Tibial artery (tissue), 4 donors: ENCODE measurements at places on chromosomes 6 and 20.

DNA sequence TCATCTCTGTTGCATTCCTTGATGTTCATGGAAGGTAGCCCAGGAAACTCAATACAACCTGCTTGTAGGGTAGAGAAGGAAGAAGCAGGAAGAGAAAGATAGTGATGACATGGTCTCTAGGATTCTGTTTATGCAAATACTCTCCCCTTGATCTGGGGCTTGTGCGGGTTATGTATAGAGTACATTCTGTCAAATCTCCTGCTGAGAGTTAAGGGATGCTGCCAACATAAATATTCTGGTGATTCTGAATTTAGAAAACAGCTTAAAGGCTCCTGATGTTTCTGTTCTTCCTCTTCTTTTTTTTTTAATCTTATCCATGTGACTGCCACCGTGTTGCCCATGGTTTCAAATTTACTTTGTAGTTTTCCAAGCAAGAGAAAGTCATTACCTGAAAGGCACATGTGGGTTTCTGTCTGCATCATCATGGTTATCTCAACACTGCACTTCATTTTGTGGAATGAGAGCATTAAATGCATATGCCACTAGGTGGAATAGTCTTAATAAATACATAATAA, 150.6 kb downstream of the RPS12 start:
- H3K36me3 ChIP-seq: no peaks in the 10 kb centered on the region
- no peaks in the 10 kb centered on the region for H3K27me3 ChIP-seq
- no peak for DNase-seq
- H3K4me3 ChIP-seq: no peak overlapping the region
- peaks cover 6% of the 10 kb centered on the region for H3K4me1 ChIP-seq
- H3K27ac ChIP-seq: no peak overlapping the region

GRCh38 chr6:6411115-6411514, 90.7 kb upstream of the F13A1 start:
- no peaks in the 10 kb centered on the region for H3K27me3 ChIP-seq
- no peak overlapping the region for H3K27ac ChIP-seq
- no peaks in the 10 kb centered on the region for H3K36me3 ChIP-seq
- H3K4me1 ChIP-seq: peaks cover 11% of the 10 kb centered on the region
- no peak for DNase-seq
- no peak overlapping the region for H3K4me3 ChIP-seq

- no peak overlapping the region for H3K27ac ChIP-seq
- no peak overlapping the region for H3K4me3 ChIP-seq
- no peaks in the 10 kb centered on the region for H3K4me1 ChIP-seq
- no peak for DNase-seq
- H3K27me3 ChIP-seq: no peaks in the 10 kb centered on the region
- H3K36me3 ChIP-seq: no peaks in the 10 kb centered on the region
These were observed 147.1 kb downstream of the AKAP7 start for GRCh38 chr6:131282365-131282764.

DNA sequence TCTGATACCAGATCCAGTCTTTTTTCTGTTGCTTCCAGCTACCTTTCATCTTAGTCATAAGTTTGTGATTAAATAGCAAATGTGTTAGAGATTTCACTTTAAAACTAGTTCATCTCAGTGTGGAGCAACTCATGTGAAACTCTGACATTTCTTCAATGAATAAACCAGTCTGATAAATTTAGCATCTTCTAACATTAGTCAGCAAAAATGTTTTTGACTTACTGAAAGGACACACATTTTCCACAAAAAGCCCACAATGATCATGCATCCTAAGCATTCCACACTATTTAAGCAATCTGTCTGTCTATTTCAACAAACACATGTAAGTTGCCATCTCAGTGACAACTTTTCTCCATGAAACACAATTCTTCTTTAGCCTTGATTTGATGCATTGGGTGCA, 222.2 kb upstream of the SLC35B3 start:
- no peak overlapping the region for H3K4me3 ChIP-seq
- H3K36me3 ChIP-seq: no peaks in the 10 kb centered on the region
- DNase-seq: no peak
- H3K27me3 ChIP-seq: no peaks in the 10 kb centered on the region
- no peaks in the 10 kb centered on the region for H3K4me1 ChIP-seq
- no peak overlapping the region for H3K27ac ChIP-seq

DNA sequence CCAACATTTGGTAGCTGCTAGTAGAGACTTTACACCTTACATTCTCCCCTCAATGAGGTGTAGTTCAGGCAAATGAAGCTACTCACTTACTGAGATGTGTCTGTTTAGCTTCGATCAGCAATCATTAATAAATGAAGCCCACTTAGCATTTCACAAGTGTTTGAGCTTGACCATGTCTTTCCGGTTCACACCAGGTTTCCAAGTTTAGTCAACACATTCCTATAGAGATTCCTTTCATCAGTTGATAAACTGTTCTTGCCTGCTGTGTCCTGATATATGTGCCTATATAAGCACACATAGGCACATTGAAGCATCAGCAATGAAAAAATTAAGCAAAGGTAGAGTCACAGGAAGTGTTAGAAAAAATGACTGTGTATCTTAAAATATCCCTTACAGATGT, 150.0 kb downstream of the BTBD3 start:
- H3K27me3 ChIP-seq: no peaks in the 10 kb centered on the region
- no peaks in the 10 kb centered on the region for H3K36me3 ChIP-seq
- no peak overlapping the region for H3K27ac ChIP-seq
- no peaks in the 10 kb centered on the region for H3K4me1 ChIP-seq
- no peak for DNase-seq

- H3K36me3 ChIP-seq: no peaks in the 10 kb centered on the region
- no peak for DNase-seq
- no peak overlapping the region for H3K4me3 ChIP-seq
- no peaks in the 10 kb centered on the region for H3K4me1 ChIP-seq
These were observed 98.7 kb upstream of the CHD6 start for GRCh38 chr20:41716911-41717310.

- no peaks in the 10 kb centered on the region for H3K4me1 ChIP-seq
- no peaks in the 10 kb centered on the region for H3K36me3 ChIP-seq
- peak within 1 kb of the TSS; percentile 87 for H3K4me3 ChIP-seq
- no peak for DNase-seq
These were observed at the start of gene FAXC for GRCh38 chr6:99349171-99350141. TSS of gene FAXC (minus strand) at chr6:99349674. CDS start at chr6:99349372, 302 bp downstream.

GRCh38 chr20:50568549-50568942, 58.4 kb downstream of the PTPN1 start:
- no peak overlapping the region for H3K4me3 ChIP-seq
- H3K4me1 ChIP-seq: no peaks in the 10 kb centered on the region

GRCh38 chr6:148713921-148714320, 32.9 kb upstream of the UST start:
- H3K4me3 ChIP-seq: no peak overlapping the region
- H3K36me3 ChIP-seq: no peaks in the 10 kb centered on the region
- DNase-seq: no peak
- no peak overlapping the region for H3K27ac ChIP-seq

DNA sequence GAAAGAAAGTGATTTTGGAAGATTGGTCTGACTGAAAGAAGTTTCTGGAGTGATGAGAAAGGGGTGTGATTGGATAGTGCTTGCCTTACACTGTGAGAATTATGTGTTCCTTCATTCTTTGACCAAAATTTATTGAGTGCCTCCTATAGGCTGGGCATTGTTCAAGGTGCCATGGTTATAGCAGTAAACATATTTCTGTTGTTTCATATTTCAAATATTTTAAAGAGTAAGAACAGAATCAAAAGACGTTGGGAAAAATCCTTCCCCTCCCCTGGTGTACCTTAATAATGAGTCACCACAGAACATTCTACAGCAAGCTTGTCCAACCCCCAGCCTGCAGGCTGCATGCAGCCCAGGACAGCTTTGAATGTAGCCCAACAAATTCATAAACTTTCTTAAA, 78.6 kb downstream of the GCLC start:
- no peaks in the 10 kb centered on the region for H3K36me3 ChIP-seq
- H3K27ac ChIP-seq: no peak overlapping the region
- H3K4me1 ChIP-seq: no peaks in the 10 kb centered on the region
- no peak overlapping the region for H3K4me3 ChIP-seq
- no peak for DNase-seq

- H3K27me3 ChIP-seq: peaks cover 11% of the 10 kb centered on the region
- H3K27ac ChIP-seq: no peak overlapping the region
- H3K4me3 ChIP-seq: no peak overlapping the region
- H3K36me3 ChIP-seq: no peaks in the 10 kb centered on the region
- DNase-seq: no peak
These were observed 5.3 kb upstream of the UBD start for GRCh38 chr6:29564875-29565274.

GRCh38 chr6:161396539-161396938, 122.7 kb upstream of the AGPAT4 start:
- no peaks in the 10 kb centered on the region for H3K27me3 ChIP-seq
- no peak overlapping the region for H3K27ac ChIP-seq
- H3K4me3 ChIP-seq: no peak overlapping the region
- no peaks in the 10 kb centered on the region for H3K36me3 ChIP-seq

DNA sequence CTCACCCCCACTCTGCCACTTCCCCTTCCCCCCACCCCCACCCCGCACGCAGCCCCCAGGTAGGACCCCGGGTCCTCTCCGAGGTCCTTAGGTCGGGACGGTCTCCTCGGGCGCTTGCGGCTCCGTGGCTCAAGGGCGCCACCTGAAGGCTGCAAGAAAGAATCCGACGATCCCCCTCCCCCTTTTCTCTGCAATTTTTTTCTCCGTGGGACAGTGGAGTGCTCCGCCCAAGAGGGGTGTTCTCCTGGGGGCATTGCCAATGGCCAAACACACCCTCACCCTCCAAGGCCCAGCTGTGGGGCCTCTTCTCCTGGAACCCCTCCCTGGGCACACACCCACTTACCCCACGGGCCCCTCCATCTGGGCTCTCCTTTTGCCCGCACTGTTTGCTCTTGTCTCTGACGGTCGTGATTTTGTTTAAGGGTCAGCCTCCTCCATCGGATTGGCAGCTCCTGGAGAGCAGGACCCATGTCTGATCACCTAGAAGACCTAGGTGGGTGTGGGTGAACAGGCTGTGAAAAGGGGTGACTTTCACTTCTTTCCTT, 1.1 kb upstream of the TMEM74B start:
- no peak overlapping the region for H3K27ac ChIP-seq
- H3K4me1 ChIP-seq: peaks cover 13% of the 10 kb centered on the region
- H3K36me3 ChIP-seq: no peaks in the 10 kb centered on the region
- peak overlapping the region; percentile 48 for H3K4me3 ChIP-seq
- no peak for DNase-seq

DNA sequence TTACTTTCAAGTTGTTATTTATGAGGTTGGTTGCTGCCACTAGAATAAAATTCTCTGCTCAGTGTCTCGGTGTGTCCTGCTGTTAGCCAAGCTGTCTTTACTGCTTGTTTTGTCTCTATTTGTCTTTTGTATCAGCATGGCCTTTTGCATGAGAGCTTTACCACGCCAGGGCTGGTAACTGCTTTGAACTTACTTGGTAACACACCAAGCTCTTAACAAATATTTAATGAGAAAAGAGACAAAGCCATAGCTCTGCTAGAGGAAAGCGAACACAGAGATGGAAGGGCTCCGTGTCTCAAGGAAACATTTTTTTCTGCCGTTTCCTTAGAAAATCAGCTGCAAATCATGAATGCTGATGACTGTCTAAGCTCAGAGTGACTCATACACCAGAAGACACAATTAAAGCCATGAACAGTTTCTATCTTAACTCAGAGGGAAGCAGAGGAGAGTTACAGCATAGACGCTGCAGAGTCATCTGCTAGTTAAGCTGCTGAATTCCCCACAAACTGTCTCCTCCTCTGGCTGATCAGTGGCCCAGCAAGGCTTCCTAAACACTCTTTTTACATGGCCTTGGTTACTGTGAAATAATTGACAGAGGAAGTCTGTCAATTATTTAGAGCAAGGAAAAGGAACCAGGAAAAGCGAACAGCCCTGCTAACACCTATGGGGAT, 44.8 kb downstream of the AGPAT4 start:
- no peaks in the 10 kb centered on the region for H3K4me1 ChIP-seq
- H3K27me3 ChIP-seq: no peaks in the 10 kb centered on the region
- H3K4me3 ChIP-seq: no peak overlapping the region
- peak overlapping the region; percentile 6 for H3K27ac ChIP-seq
- H3K36me3 ChIP-seq: no peaks in the 10 kb centered on the region
- DNase-seq: no peak

DNA sequence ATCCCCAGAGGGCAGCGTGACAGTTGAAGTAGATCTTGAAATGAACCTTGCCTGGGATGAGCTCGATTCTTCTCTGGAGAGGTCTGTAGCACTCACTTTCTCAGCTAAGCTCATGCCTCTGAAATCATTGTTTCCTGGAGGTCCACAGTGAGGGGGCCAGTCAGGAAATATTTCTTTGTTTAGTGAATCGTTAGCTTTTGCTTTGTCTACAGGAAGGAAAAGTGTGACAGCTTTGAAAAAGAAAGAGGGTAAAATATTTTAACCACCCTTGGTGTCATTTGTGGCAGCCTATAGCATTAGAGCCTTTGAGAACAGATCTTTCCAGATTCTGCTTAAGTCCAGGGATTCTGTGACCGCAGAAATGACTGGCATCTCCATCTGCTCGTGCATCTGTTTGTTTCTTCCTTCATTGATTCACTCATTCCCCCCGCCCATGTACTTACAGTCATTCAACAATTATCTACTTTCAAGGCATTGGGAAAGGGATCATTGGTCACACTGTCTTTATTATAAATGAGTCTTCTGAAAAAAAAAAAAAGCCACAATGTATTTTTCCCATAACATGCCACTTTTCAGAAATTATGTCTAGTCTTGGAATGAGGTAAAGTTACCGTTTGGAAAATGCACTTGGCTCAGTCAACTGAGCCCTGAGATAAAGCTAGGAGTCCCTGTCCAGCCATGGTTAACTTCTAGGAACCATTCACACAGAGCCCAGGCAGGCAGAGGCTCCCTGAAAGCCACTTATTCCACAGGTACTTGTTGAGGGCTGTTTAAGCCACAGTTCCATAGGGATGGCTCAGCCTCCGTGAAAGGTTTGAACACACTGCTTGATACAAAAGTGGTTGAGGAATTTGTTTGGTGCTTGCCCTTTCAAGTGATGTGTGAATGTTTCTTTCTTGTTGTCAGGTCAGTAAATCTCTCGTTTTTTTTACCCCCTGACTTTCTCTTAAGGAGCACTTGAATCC, 86.0 kb downstream of the TIAM2 start:
- no peak for DNase-seq
- no peak overlapping the region for H3K4me3 ChIP-seq
- peaks cover 7% of the 10 kb centered on the region for H3K4me1 ChIP-seq
- no peak overlapping the region for H3K27ac ChIP-seq

GRCh38 chr6:3309391-3310050, 50.8 kb downstream of the PSMG4 start:
- H3K4me3 ChIP-seq: no peak overlapping the region
- H3K27me3 ChIP-seq: no peaks in the 10 kb centered on the region
- H3K36me3 ChIP-seq: no peaks in the 10 kb centered on the region
- peak; percentile 50 for DNase-seq
- no peaks in the 10 kb centered on the region for H3K4me1 ChIP-seq
- H3K27ac ChIP-seq: no peak overlapping the region

- no peak overlapping the region for H3K4me3 ChIP-seq
- peaks cover 35% of the 10 kb centered on the region for H3K4me1 ChIP-seq
- DNase-seq: no peak
- H3K27ac ChIP-seq: peak overlapping the region; percentile 79
- no peaks in the 10 kb centered on the region for H3K36me3 ChIP-seq
These were observed 62.7 kb downstream of the THBS2 start for GRCh38 chr6:169190970-169191369.

- H3K36me3 ChIP-seq: peaks cover 56% of the 10 kb centered on the region
- no peak overlapping the region for H3K27ac ChIP-seq
- H3K4me3 ChIP-seq: no peak overlapping the region
- no peak for DNase-seq
- H3K4me1 ChIP-seq: no peaks in the 10 kb centered on the region
- H3K27me3 ChIP-seq: no peaks in the 10 kb centered on the region
These were observed 18.2 kb downstream of the ERGIC3 start for GRCh38 chr20:35560105-35560511.

- no peaks in the 10 kb centered on the region for H3K36me3 ChIP-seq
- DNase-seq: no peak
These were observed 32.9 kb downstream of the NUDT3 start for GRCh38 chr6:34359418-34360158.
